ENCODE measurements at places on chromosomes 7 and 10. TPM values are rescaled to one million over a fixed set of nuclear protein-coding genes. Genes with fewer than 3 reads are reported as not detected.

- DNase-seq: no peak
Measured at GRCh38 chr7:82166260-82167015, 277.1 kb downstream of the CACNA2D1 start.

GRCh38 chr10:48456361-48456804 is 148.5 kb downstream of the ARHGAP22 start:
- peak; percentile 70 for DNase-seq

Gene PON1
- total RNA-seq: not detected

DNA sequence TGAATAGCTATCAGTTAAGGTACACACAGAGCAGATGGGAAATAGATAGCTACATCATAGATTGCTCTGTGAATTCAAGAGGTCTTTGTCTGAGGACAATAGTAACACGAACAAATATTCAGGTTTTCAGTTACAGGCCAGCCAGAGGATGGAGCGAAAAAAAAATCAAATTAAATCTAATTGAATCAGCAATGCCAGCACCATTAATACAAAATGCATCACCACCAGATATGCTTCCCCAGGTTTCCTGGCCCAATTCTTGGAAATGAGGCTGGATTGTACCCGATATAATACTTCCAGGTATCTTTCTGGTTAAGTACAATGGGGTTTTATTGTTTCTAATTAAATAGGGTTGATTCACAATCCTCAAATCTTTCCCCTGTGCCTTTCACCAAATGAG is 975.8 kb upstream of the AUTS2 start:
- no peak for DNase-seq

DNA sequence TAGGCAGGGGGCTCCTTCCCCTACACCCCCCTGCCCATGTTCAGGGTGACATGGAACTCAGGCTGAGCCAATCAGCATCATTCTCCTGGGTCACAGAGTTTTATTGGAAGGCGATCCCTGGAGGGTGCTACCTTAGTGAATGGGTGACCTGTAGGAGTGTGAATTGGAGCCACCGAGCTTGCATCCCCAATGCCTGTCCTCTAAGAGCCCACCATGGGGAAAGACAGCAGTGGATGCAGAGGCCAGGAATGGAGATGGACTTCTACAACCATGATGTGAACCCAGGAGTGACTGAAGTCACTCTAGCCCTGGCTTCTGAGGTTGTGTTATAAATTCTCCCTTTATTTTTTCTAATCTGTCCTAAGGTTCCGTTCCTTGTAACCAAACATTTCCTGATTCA is 89.4 kb downstream of the CCDC71L start:
- DNase-seq: no peak

- no peak for DNase-seq
Measured at GRCh38 chr7:32219416-32219815, 149.2 kb upstream of the PDE1C start.
